ENCODE measurements at places on chromosomes 11 and 22.

- DNase-seq = no peak
These were observed 15.3 kb downstream of the BLID start for GRCh38 chr11:122100756-122101080.

DNA sequence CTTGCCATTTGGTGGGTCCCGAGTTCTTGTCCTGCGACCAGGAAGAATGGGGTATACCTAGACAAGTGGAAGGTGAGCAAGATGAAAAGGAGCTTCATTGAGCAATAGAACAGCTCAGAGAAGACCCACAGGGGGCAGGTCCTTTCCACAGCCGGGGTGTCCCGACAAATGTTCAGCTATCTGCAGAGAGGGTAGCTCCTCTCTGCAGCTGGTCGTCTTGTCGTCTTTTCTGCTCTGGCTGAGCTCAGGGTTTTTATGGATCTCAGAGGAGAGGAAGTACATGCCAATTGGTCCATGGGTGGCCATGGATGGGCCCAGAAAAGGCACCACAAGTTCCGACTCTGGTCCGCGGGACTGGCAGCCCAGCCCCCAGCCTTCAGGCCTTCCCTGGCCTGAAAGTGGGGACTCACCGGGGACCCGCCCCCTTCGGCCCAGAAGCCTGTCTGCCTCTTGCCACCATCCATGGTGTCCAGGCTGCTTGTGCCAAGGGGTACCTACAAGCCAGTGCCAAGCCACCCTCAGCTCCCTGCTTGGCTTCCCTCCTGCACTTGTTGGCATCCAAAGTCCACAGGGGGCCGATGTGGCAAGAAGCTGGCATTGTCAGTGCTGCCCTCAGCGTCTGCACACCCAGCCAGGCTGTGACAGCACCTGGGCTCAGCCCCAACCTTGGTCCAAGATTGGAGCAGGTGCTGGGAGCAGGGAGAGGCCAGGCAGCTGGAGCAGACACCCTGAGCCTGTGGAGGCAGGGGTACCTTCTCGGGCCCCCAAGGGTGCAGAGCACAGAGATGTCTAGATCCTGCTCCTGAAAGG is 438.9 kb downstream of the TBC1D22A start:
- no peak for DNase-seq

DNA sequence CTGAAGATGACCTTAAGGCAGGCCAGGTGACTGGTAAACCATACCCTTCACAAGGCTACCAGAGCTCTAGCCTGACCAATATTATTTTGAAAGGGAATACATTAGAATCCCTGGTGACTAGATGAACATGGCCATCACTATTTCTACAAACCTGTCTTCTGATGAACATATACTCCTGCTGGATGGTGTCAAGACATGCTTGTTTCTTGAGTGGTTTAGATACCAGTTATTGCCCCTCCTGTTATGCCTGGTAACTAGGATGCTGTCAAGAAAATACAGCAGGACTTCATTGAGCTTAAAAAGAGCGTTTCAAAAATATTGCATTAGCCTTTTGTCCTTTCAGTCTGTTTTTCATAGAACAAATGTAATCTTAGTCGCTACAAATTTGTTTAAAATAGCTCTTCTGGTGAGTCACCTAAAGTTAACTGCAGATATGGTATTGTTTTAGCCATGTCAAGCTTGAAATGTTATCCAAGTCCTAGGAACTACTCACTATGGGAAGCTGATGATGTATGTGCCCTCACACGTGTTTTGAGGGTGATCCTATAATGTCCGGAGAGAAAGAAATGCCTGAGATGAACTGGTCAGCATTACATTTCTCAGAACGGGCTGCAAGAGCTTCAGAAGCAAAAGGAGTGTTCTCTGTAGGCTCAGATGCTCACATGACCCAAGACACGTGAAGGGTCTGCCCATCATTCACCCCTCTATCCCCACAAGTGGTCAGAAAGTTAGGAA is 20.6 kb downstream of the ADM start:
- DNase-seq = no peak

- DNase-seq = no peak
These were observed 8.9 kb upstream of the APOA5 start for GRCh38 chr11:116800610-116801009.

DNA sequence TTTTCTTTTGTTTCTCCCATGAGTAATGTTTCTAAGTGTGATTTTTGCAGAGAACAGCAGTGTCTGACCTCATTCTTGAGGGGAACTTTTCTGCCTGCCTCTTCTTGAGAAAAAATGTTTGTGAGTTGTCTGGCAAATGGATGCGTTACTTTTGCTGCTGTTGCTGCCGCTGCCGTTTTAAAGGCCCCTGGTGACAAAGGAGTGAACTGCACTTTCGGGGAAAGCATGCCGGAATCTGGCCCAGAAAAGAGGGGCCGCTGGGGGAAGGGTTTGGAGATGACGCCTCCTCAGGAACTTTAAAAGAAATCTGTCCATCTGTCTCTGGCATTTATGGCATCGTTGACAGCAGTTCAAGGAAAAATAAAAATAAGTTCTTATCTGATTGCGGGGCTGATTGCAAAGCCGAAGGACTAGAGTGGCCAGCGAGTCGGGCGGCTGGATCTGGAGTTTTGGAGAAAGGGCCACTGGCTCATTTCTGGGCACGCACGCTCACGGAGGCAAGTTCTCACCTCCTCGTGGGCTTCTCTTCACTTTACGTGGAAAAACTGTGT is 16.5 kb downstream of the ZBTB16 start:
- no peak for DNase-seq

DNA sequence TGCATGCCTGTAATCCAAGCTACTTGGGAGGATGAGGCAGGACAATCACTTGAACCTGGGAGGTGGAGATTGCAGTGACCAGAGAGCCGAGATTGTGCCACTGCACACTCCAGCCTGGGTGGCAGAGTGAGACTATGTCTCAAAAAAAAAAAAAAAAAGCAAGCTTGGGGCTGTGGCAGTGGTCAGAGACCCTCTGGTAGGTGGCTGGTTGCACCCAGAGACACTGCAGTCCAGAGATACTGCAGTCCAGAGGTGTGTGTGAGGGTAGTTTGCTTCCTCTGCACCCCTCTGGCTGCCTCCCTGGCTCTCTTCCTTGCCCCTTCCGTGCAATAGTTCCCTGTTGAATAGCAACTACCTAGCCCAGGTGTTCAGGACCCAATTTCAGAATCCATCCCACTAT is 1.7 kb upstream of the CCDC134 start:
- DNase-seq = no peak

DNA sequence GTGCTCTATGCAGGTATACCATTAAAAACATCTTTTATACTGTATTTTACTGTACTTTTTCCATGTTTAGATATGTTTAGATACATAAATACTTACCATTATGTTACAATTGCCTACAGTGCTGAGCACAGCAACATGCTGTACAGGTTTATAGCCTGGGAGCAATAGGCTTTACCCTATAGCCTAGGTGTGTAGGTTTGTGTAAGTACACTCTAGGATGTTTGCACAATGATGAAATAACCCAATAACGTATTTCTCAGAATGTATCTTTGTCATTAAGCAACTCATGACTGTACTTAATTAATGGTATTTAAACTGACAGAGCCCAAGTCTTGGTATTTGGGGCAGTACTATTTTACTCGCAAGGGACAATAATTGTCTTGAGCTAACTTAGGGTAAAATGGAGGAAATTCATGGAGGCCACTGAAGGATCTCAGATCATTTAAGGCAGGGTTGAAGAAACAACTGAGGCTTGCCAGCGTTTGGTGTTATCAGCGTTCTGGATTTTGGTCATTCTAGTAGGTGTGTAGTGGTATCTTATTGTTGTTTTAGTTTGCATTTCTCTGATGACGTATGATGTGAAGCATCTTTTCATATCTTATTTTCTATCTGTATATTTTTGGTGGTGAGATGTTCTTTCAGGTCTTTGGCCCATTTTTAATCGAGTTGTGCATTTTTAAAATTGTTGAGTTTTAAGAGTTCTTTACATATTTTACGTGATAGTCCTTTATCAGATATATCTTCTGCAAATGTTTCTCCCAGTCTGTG is 42.4 kb downstream of the ADAMTS15 start:
- no peak for DNase-seq
